IMR-90 (cell line): ENCODE measurements at places on chromosomes 11 and 22. TPM values are rescaled to one million over a fixed set of nuclear protein-coding genes. Genes with fewer than 3 reads are reported as not detected.
A peak's percentile ranks its signal among the peaks of the same experiment; 100 is the strongest.

GRCh38 chr11:2929531-2929949, 320 bp upstream of the PHLDA2 start:
- H3K27me3 ChIP-seq, result no peaks in the 10 kb centered on the region
- peaks cover 16% of the 10 kb centered on the region for H3K4me1 ChIP-seq
- H3K4me3 ChIP-seq, result peak overlapping the region; percentile 92

DNA sequence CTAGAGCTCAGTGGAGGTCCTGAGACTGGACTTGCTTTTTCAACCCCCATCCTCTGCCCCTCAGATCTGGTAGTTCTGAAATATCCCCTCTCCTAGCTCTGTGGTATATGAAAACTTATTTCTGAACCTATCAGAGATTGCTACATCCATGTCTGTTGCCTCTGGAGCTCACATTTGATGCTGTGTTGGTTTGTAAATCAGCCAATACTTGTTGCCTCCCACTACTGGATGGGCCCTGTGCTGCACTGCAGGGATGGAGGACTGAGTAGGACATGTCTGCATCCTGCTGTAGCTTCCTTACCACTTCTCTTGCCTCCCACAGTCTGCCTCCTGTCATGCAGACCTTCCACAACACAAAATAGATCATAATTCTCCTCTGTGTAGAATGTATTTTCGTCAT, 5.2 kb downstream of the OLFML1 start:
- DNase-seq, result no peak
- H3K27me3 ChIP-seq, result peaks cover 3% of the 10 kb centered on the region; the same call in 1 of the 2 replicates

DNA sequence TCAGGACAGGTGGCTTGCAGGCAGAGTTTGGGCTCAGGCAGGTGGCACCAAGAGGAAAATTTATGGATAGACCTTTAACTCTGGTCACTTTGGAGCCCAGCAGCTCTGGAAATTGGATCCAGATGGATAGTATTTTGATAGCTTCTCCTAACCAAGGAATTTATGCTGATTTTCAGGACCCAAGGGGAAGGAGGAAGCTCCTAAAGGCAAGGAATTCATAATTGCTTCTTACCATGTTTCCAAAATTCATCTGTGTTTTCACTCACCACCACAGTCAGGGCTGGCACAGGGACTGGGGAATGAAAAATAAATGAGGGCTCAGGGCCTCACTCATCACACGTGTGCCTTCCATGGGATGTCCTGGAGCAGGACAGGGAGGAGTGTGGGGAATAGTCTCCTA, 317.8 kb downstream of the ST3GAL4 start:
- H3K4me1 ChIP-seq, result no peaks in the 10 kb centered on the region
- no peaks in the 10 kb centered on the region for H3K27me3 ChIP-seq
- H3K27ac ChIP-seq, result no peak overlapping the region
- no peak for DNase-seq

- no peaks in the 10 kb centered on the region for H3K27me3 ChIP-seq
- DNase-seq, result no peak
- no peak overlapping the region for H3K4me3 ChIP-seq
- H3K4me1 ChIP-seq, result peaks cover 24% of the 10 kb centered on the region
- peak overlapping the region; percentile 39 for H3K27ac ChIP-seq
These were observed 80.9 kb downstream of the INSC start for GRCh38 chr11:15195454-15196200.

DNA sequence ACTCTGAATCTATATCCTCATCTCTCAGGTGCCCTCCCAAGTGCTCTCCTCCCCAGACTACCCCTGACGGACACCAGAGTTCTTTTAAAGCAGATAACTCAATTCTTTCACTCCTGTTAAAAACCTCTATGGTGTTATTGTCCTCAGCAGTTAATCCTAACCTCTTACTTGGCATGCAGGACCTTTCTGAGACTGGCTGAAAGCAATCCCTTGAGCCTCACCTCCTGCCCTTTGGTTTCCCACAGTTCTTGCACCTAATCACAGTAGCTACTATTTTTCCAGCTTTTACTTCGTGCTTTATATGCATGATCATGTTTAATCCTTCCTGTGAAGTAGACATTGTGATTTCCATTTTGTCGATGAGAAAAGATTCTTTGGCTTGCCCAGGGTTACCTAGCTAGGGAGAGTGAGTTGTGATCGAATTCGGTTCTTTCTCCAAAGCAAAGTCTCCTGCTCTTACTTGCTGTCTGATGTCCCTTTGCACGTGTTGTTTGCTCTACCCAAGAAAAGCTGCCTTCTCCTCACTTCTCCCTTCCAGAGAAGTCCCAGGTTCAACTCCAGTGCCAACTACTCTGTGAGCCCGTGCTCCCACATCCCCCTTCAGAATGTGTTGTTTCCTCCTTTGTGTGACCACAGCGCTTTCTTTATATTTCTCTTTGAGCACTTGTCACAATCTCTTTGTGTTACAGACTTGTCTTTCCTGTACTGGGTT, 2.1 kb downstream of the UBE2L3 start:
- no peak for DNase-seq
- peaks cover 15% of the 10 kb centered on the region for H3K4me1 ChIP-seq
- H3K4me3 ChIP-seq, result no peak overlapping the region

DNA sequence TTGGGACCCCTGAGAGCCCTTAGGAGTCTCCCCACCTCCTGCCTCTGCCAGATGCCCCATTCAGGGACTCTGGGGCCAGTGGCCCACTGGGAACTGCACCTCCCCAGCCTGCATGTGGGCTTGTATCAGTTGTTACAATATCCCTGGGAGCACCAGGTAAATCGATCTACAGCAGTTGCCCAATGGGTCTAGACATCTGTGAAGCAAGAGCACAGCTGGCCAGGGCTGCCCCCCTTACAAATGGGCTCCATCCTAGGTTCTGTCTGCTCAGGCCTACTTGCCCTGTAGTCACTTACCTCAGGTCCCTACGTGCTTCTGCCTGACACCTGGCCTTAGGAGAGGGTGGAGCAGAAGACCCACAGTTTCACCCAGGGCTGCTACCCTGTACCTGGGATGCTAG, 62.7 kb downstream of the HIRA start:
- H3K4me3 ChIP-seq, result no peak overlapping the region
- no peaks in the 10 kb centered on the region for H3K4me1 ChIP-seq
- no peak overlapping the region for H3K27ac ChIP-seq
- DNase-seq, result no peak
- no peaks in the 10 kb centered on the region for H3K27me3 ChIP-seq
- peaks cover 37% of the 10 kb centered on the region for H3K36me3 ChIP-seq

GRCh38 chr11:120523196-120523595, 11.6 kb downstream of the GRIK4 start:
- H3K27me3 ChIP-seq, result peaks cover 2% of the 10 kb centered on the region; the same call in 1 of the 2 replicates
- no peak overlapping the region for H3K27ac ChIP-seq
- peaks cover 6% of the 10 kb centered on the region; the same call in 1 of the 2 replicates for H3K4me1 ChIP-seq
- DNase-seq, result no peak
- H3K4me3 ChIP-seq, result no peak overlapping the region
- H3K36me3 ChIP-seq, result no peaks in the 10 kb centered on the region

Gene TECTA
- total RNA-seq, result 0.18 and 0.28 TPM in 2 replicates

Gene OR8D2
- total RNA-seq, result not detected in 2 replicates

Gene ZNF195
- 17.2 and 24.4 TPM in 2 replicates for total RNA-seq

Gene DEUP1
- total RNA-seq, result not detected in 2 replicates
